Fibroblast of the aortic adventitia (primary cell): ENCODE measurements at places on chromosomes 13 and 19. TPM values are rescaled to one million over a fixed set of nuclear protein-coding genes. Genes with fewer than 3 reads are reported as not detected.

DNA sequence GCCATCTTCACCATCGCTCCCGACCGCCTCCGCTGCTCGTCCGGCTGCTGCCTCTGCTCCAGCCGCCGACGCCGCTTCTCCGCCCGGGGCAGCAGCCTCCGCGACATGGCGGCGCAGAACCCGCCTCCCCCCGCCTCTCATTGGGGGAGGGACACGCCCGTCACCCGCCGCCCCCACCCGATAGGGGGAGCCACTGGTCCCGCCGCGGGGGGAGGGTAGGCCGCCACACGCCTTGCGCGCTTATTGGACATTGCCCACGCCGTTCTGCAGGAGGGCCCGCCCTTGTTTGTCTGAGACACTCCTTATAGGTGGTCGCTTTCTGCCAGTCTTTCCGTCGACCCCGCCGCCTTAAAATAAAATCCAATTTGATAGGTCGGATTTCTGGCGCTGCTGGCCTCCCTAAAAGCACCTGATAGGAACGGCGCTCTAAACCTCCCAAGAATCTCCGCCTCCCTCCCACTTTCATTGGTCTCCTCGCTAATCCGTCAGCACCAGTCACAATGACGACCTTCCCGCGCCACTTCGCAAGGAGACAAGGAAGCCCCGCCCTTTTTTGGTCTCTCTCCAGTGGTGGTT lies at the start of gene HNRNPL:
HNRNPL (minus strand) TSS at position 127 of the 576 bp plus-strand sequence; CDS start at position 107, 20 bp downstream.
- DNase-seq, result no peak

GRCh38 chr13:29923554-29924481 lies 73.4 kb upstream of the UBL3 start:
- DNase-seq, result peak; percentile 99

GRCh38 chr19:49812997-49813861 lies at the start of gene FUZ:
Gene FUZ (minus strand): TSS chr19:49813292. CDS start chr19:49813106, 186 bp downstream.
- peak; percentile 99 for DNase-seq

- DNase-seq, result no peak
Measured at GRCh38 chr13:25493931-25494640, 122.3 kb downstream of the ATP8A2 start.

GRCh38 chr19:50833802-50834167 lies 411 bp upstream of the KLK15 start:
- no peak for DNase-seq

- no peak for DNase-seq
Measured at GRCh38 chr13:112346173-112346898, 29.8 kb upstream of the SPACA7 start.

- no peak for DNase-seq
Measured at GRCh38 chr13:102654756-102655155, 40.1 kb downstream of the METTL21C start.

GRCh38 chr19:39846678-39847486 lies 703 bp upstream of the FBL start:
- peak; percentile 15 for DNase-seq

DNA sequence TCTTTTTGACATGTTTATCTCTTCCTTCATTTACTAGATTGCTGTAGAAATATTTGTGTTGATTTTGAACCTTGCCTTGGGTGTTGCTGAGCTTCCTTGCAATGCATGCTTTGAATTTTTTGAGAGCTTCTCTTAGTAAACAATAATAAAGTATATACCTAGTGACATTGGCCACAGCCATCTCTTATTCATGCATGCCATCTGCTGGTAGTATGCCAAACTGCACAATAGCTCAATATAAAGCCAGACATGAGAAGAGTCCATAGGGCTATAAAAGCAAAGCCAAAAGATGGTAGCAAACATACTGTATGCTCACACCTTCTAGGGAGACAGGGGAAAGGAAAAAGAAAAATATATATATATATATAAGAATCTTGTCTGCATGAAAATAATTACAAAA lies 18.9 kb upstream of the ZSCAN5A start:
- DNase-seq, result peak; percentile 66

GRCh38 chr19:46365561-46365960 lies 18.7 kb downstream of the PPP5C start:
- DNase-seq, result no peak

- no peak for DNase-seq
Measured at GRCh38 chr19:4267901-4268815, 10.9 kb upstream of the SHD start.

NDUFA3 gene
- total RNA-seq, result 9.0 and 11.4 TPM in 2 replicates

FLT1 gene
- total RNA-seq, result 0.36 and 1.3 TPM in 2 replicates

DCLK1 gene
- 67.8 and 80.0 TPM in 2 replicates for total RNA-seq

WDR87 gene
- not detected in 2 replicates for total RNA-seq

APBA3 gene
- total RNA-seq, result 15.5 and 39.5 TPM in 2 replicates
